ENCODE measurements at places on chromosomes 3 and 15.
A peak's percentile ranks its signal among the peaks of the same experiment; 100 is the strongest.

DNA sequence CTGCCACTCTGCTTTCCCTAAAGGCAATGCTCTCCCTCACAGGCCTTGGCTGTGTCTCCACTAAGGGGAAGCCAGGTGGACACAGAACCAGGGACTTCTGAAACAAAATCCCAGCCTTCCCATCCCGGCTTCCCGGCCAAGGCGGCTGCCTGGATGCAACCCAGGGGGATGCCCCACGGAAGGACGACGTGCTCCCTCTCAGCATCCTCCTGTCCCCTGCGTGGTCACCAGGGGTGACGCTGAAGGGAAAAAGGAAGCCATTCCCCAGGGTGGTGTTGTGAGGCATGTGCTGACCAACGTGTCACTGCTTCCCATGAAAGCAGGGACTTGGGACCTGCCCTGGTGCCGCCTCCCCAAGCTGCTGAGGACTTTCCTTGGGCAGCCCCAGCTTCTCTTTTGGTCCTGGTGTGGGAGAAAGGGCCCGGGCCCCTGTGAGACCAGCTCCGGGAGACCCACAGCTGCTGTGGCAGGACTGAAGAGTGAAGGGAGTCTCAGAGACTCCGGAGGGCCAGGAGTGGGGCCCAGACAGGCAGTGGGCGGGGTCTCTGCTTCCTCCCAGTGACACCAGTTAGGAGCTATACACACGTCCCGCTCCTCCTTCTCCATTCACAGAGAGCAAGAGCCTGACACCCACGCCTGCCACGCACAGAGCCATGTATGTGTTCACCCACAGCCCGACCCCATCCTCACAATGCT is 139.2 kb downstream of the NUP210 start:
- no peak for DNase-seq

DNA sequence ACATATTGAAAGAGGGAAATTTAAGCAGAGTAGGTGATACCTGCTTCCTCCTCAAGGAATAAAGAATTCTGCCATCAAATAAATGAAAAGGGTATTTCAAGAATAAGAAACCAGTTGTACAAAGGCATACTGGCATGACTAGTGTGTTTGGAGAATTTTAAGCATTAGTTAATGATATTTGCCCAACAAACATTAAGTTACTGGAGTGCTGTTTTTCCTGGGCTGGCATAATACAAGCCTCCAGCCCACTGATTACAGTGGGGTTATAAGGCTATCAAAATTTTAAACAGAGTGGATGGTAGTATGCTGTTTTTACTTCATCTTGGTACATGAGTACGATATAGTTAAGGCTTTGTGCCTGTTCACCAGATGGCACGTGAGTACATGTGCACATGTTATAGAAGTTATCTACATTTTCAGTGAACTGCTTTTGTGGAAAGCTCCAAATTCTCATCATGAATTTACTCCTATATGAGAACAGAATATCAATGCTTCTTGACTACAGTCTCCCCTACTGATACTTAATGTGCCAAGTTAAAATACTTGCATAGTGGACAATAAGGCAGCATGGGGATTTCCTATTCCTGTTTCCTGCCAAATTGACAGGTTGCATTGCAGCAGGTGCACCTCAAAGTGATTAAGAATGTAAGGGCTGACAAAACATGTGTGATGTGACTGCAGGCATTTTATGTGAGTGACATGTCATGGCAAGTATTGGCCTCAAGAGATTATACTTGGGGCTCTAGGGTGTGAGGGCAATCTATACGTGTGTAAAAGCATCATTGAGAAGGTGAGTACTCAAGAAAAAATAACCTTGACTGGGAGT is 14.9 kb downstream of the NAALADL2 start:
- DNase-seq: peak; percentile 2

DNA sequence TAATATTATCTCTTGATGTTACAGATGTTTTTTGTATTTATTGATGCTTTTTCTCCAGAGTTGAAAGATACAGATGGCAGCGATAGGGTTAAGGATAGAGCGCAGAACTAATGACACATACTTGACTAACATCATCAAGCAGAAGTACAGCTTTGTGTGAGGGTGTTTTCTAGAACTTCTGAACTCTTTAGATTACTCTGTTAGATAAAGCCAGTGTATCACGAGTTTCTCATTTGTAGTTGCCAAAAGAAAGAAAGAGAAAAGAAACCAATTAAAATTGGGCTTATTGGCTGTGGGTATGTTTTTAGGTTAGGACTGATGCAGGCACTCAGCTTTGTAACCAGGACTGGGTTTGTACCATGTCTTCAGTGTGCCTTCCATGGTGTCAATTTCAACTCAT is 6.6 kb upstream of the GPR171 start:
- DNase-seq: no peak

DNA sequence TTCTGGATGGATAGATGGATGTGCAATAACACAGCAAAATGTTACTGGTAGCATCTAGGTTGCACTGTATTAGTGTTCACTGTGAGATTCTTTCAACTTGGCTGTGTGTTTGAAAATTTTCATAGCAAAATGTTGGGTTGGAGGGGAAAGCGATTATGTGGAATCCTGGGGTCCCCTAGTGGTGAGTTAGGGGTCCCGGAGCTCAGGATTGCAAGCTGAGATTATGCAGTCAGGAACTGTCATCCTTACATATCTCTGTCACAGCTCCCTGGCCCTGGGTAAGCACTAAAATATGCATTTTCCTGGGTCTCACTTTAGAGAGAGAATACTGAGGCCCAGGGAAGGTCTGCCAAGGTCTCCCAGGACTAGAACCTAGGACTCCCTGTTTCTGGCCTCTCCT is 77.2 kb downstream of the CEMIP start:
- peak; percentile 14 for DNase-seq

- DNase-seq: no peak
Observed at GRCh38 chr15:81686021-81686420, 312.0 kb upstream of the TMC3 start.

- no peak for DNase-seq
Observed at GRCh38 chr3:171099911-171100310, 73.4 kb upstream of the SLC2A2 start.

- DNase-seq: no peak
Observed at GRCh38 chr3:37810848-37811247, 50.8 kb upstream of the CTDSPL start.

- no peak for DNase-seq
Observed at GRCh38 chr3:148175214-148175613, 522.5 kb upstream of the AGTR1 start.

DNA sequence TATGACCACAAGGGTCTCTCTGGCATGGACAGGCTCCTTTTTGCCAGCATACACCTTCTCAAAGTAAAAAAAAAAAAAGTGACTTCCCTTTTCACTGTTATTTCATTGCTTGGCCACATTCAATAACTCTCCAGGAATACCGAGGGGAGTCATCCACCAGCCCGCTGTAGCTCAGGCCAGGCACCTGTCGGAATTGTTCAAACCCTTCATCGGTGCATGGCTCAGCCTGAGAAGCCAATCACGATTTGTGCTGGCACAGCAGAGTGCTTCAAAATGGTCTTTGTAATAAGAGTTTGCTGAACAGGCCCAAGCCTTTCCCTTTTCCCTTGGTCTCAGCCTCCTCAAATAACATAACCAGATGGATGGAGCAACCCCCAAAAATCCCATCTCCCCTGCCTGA is 145.4 kb downstream of the PDZRN3 start:
- no peak for DNase-seq

GRCh38 chr3:18241837-18242236 is 183.3 kb downstream of the SATB1 start:
- DNase-seq: no peak

GRCh38 chr3:129314386-129315222 is 35.9 kb downstream of the HMCES start:
- peak; percentile 93 for DNase-seq

GRCh38 chr15:66623801-66624453 is 58.1 kb upstream of the LCTL start:
- DNase-seq: no peak

DNA sequence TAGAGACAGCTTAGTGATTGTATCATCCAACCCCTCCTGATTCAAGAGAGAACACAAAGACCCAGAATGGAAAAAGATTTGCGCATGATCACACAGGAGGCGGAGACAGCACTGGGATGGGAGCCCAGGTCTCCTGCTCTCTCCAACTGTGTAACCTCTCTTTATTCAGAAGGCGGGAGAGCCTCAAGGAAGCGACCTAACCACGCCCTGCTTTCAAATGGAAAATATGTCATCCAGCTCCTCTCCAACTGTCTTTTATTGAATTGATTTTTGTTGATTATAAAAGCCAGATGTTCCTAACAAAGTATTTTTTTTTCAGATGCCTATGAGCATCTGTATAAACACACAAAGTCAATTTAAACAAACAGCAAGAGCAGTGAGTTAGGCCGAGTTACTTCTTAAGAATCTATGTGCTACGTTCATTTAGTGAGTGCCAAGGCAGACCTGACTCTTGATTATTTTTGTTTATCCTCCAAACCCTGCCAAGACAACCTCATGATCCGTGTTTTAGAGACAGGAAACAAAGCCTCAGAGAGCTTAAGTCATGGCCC is 74.5 kb downstream of the BFSP2 start:
- peak; percentile 39 for DNase-seq

DNA sequence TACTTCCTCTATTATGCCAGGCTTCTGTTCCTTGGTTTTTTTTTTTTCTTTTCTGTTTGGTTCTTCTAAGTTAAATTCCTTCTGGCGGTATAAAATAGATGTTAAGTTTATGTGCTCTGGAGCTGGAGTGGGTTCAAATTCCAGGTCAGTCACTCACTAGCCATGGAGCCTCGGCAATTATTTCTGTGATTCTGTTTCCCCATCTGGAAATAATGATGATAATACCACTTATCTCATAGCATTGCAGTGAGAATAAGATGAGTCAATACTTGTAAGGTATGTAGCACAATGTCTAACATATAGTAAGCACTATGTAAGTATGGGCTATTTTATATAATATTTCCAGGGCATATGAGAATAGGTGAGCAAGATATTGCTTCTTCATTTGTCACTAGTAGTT is 33.2 kb upstream of the ZDHHC23 start:
- DNase-seq: no peak
